Activated CD8-positive, alpha-beta memory T cell treated with anti-CD3 and anti-CD28 coated beads, Interleukin-2, amount 50 U/mL, for 4 hours (primary cell): ENCODE measurements at places on chromosomes 7 and 10.

DNA sequence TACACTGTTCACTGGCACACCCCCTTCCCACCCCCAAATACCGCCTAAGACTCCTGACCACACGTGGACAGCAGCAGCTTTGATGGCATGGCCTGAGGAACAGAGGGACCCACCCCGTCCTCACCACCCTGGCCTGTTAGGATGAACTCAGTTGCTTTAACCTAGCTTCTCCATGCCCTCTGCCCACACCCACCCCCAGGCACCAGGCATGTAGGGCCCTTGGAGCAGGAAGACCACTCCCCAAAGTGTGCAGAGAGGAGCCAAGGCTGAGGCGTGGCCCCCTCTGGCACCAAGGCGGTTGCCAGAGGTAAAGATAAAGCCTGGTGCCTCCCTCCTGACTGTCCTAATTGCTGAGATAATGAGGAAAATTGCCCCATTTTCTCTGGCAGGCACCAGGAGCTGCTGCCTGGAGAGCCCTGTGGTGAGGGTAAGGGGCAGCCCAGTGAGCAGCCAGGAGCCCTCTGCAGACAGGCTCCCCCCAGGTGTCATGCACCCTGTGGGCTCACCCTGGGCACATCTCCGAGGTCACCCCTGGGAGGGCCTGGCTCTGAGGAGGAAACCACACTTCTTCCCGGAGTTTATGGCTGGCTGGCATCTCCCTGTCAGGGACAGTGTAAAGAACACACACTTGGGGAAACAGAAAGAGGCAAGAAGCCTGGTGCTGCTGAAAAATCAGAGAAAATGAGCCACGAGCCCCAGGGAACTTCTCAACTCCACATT lies 47.7 kb downstream of the LRRC20 start:
- DNase-seq, result no peak

DNA sequence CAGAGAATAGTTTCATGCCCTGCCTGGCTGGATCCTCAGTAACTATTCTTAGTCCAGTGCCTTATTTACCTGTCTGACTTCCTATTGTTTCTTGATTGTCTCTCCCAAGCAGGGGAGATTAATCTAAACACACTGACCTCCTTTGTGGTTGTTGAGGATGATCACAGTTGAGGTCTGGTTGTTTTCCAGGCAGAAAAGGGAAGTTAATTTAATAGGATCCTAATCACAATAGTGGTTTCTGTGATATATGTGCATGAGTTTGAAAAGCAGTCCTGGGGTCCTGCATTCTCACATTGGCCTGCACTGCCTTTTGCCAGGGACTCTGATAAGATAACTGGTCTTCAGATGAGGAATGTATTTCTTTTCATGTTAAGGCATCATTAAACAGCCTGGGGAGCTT lies 130.1 kb downstream of the SND1 start:
- no peak for DNase-seq

GRCh38 chr10:93751124-93751523 lies 6.6 kb upstream of the LGI1 start:
- no peak for DNase-seq

- no peak for DNase-seq
Measured at GRCh38 chr7:111198255-111198654, 107.3 kb downstream of the LRRN3 start.

DNA sequence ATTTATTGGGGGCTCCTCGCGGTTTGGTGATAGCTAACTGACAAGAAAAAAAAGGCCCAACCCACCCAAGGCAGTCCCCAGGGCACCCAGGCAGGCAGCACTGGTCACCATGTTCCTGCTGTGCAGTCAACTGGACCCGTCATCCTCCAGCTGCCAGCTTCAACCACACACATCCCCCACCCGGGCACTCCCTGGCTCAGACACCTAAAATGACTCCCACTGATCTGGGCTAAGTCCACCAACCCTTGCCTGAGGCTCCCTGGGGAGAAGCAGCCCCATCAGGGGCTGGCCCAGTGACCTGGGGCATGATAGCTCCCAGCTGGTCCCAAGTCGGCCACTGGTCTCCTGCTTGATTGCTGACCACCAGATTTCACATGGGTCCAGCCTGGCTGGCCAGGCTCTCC lies 161.8 kb downstream of the NRF1 start:
- DNase-seq, result no peak

DNA sequence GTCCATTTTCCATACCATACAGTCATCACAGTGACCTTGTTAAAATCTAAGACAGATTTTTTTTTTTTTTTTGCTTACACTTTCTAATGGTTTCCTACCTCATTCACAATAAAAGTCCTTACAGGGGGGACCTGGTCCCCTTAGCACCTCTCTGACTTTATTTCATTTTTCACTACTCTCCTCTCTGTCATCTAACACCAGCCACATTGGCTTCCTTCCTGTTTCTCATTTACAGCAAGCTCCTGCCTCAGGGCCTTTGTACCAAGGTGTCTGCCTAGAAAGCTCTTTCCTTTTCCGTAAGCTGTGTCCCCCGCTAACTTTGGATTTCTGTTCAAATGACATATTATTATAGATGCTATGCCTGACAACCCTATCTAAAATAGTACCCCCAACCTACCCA lies 27.7 kb downstream of the CC2D2B start:
- DNase-seq, result no peak

- DNase-seq, result no peak
Measured at GRCh38 chr10:100479037-100479436, 16.2 kb downstream of the WNT8B start.

DNA sequence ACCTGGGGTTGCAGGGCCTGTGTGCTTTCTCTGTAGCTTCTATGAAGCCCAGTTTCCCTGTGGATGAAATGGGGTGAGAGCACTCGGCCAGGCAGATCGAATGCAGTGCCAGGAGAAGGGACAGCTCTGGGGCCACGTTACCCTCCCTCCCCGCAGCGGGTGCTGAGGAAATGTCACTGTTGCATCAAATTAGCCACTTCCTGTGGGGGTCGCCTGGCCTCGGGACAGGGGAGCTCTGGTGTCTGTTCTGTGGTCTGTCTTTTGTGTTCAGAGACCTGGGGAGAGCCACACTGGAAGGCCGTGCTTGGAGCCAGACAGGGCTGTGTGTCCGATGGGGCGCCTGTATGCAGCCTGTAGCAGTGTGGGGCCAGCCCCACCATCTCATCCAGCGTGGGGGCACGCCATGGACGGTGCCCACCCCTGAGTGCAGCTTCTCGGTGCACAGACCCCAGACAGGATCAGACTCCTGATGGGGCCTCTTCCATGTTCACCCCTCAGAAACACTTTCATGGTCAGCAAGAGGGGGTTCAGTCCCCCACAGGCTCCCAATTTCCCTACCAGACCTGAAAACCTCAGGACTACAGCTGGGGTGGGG lies 13.6 kb downstream of the TTYH3 start:
- DNase-seq, result peak; percentile 42

DNA sequence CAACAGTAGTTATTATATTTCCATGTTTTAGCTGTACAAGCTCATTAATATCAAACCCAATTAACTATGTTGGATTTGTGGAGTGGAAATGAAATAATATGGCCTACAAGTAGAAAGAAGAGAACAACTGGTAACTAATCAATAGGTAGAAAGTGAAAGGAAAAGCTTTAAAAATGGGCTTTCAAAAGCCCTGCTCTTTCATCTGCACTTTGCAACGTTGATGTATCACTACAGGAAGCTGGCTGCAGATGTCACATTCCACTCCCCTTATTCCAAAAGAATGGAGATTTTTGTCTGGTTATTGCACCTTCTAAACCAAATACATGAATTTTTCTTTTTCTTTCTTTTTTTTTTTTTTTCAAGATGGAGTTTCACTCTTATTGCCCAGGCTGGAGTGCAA lies 11.7 kb upstream of the MKI67 start:
- DNase-seq, result no peak

DNA sequence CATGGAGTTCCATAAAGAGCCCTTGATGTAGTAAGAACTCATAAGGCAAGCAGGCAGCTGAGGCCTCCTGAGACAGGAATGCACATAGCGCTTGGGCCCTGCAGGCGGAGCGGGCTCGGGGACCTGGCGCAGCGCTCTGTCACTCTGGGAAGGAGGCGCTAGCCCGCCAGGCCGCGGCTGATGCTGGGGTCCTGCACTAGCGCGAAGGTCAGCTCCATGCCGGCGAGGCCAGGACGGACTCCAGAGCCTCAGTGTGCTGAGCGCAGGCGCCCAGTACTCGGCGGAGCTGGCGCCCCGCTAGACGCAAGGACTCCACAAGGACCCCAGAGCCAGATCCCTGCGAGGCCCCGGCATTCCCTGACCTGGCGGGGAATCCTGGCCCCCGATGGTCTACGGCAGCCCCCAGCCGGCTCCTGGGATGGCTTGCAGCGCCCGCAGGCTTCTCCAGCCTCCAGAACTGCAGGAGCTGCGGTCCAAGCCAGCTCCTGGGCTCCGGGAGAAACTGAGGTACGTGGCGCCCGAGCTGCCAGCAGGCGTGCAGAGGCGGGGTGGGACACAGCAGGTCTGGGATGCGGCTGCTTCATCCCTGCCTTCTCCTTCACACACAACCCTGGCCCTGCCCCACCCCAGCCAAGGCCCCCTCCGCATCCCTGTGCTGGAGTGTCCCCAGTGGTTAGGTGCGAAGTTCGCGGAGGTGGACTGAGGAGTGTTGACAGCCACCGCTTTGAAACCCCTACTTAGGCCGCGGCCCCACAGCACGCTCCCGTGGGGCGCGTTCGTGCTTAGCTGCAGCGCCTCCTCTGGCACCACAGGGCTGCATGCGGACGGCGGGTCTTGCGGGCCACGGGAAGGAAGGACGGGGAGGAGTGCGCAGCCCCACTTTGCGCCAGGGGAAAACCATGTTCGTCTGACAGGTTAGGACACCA lies 761.5 kb upstream of the POM121L12 start:
- DNase-seq, result no peak

DNA sequence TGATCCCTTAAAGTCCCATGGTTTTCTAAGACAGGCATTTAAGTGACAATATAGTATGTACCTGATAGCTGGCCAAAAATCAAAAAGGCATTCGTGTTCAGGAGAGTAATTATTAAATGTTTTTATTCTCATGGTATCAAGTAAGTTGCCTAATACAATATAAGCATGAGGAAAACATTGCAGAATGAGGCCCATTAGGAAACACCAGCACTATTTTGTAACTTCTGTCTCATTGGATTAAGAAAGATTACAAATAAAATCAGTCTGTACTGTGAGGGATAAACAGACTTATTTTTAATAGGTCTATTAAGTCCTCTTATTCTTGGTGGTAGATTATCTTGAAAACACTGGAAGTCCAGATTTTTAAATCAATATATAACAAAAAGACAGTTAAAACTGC lies 110.1 kb downstream of the SNX13 start:
- no peak for DNase-seq

DNA sequence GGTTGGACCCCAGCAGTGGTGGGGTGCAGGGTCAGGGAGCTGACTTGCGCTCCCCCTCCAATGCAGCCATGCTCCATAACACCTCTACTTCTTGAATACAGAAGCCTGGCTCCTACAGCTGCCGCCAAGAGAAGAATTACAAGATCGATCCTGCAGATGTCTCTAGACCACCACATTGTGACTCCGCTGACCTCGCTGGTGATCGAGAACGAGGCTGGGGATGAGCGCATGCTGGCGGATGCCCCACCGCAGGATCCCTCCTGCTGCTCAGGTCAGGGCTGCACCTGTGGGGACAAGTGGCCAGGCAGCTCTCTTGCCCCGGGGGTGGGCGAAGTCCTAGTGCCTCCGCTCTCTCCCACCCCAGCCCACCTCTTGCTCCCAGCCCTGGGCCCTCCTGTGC lies 31.7 kb downstream of the ITIH2 start:
- no peak for DNase-seq

DNA sequence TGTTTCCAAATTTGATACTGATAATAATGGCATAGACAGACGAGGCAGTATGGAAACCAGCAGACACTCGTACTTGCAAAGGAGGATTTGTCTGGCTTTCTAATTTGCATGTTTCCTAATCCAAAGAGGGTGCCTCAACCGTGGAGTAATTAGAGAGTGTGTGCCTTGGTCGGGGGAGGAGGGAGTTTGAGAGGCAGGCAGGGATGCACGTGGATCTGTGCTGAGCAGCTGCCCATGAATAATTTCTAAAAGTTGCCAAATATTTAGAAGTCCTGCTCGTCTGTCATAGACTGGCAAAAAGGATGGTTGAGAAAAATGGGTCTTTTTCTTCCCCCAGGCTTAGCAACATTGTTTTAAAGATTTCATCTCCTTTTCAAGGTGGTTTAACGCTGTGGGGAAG lies 69.4 kb downstream of the PTPRE start:
- no peak for DNase-seq

GRCh38 chr7:83455612-83456011 lies 193.3 kb downstream of the SEMA3E start:
- DNase-seq, result no peak
